WERI-Rb-1 (cell line): ENCODE measurements at places on chromosomes 1 and 21.
A peak's percentile ranks its signal among the peaks of the same experiment; 100 is the strongest.

DNA sequence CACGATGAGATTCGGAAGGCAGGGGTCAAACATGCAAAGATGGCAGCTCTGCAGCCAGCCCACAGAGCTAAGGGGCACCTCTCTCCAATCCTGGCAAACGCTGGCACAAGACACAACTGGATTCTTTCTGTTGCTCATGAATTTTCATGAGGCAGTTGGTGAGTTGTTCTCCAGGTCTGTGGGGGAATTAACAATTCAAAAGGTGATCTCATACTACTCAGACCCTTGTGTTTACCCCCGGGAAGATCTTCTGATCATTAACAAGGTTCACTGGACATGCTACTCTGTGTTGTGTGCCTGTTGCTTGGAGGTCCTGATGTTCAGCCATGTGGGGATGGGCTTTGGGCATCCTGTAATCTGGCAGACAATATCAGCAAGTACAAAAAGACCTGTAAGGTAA is 128.9 kb downstream of the HHAT start:
- DNase-seq = no peak

GRCh38 chr1:55623311-55623710 is 408.1 kb upstream of the USP24 start:
- no peak for DNase-seq

- no peak for DNase-seq
Measured at GRCh38 chr1:150121236-150121862, 28.4 kb upstream of the PLEKHO1 start.

DNA sequence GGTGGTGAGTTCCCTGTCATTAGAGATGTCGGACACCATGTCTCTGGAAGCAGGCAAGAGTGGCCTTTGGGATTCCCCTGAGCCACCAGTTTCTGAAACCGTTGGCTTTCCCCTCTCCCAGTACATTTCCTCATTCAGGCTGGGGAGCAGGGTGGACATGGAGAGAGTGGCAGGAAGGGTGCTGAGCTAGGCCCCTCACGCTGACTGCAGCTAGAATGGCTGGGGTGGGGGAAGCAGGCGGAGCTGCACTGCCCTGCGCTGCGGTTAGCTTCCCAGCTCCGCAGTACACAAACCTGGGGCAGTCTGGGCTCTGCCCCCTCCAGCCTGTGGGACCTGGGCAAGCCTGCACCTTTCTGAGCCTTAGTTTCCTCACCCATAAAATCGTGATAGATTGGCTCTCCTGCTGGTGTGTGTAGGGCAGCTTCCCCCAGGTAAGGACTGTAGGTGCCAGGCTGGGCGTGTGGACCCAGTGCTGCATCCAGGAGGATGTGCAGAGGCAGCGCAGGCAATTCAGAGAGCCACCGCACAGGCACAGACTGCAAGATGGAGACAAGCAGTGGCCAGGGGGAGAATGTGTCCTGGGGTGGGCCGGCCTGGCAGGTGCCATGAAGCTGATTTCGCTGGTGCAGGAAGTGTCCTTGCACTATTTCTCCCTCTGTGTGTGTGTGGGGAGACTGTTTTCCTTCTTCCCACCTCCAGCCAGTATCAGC is 3.0 kb downstream of the PLA2G2F start:
- no peak for DNase-seq

- DNase-seq = no peak
Measured at GRCh38 chr1:59730302-59730701, 84.4 kb upstream of the HOOK1 start.

DNA sequence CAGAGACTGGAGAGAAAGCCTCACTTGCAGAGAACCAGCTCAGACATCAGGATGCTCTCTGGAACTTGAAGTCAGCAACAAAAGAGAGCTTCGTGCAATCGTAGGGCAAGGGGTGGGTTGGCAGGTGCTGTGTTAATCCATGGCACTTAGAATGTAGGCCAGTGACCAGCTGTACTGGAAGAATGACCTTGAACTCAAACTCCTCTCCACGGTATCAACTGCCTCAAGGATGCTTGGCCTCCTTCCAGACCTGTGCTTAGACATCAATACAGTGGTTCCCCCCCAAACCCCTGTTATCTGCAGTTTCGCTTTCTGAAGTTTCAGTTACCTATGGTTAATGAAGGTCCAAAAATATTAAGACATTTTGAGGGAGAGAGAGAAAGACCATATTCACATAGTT is 6.5 kb downstream of the KANK4 start:
- DNase-seq = peak; percentile 41

DNA sequence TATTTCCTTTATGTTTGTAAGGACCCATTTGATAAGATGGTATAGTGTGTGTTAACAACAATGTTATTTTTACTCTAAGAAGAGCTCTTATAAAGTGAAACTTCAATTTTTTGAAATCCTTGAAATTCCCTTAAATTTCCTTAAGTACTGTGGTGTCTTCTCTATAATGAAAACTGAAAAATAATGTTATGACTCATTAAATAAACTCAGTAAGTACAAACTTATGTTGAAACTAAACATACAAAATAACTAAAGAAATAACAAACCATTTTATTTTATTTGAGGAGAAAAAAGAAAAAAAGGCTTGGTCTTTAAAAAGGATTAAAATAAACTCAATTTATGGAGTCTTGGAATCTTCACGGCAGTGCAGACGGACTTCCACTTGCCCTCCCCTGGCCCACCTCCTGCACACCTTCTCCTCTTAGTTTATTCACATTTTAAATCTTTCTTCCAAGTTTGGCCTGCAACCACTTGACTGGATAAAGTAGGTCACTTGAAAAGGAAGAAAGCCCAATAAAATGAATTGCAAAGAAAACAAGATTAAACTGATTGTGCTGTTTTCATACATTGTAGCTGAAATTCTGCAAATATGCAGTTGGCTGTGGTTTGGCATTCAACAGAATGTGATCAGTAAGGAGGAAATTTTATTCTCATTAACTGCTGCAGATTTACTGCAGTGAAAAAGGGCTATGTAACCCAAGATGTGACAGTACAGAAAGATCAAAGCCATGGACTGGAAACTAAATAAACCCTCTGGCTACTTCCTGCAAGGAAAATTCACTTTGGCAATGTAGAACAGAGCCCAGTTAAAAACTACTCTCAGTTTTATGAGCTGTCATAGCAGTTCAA is 48.5 kb upstream of the SCYL3 start:
- no peak for DNase-seq

DNA sequence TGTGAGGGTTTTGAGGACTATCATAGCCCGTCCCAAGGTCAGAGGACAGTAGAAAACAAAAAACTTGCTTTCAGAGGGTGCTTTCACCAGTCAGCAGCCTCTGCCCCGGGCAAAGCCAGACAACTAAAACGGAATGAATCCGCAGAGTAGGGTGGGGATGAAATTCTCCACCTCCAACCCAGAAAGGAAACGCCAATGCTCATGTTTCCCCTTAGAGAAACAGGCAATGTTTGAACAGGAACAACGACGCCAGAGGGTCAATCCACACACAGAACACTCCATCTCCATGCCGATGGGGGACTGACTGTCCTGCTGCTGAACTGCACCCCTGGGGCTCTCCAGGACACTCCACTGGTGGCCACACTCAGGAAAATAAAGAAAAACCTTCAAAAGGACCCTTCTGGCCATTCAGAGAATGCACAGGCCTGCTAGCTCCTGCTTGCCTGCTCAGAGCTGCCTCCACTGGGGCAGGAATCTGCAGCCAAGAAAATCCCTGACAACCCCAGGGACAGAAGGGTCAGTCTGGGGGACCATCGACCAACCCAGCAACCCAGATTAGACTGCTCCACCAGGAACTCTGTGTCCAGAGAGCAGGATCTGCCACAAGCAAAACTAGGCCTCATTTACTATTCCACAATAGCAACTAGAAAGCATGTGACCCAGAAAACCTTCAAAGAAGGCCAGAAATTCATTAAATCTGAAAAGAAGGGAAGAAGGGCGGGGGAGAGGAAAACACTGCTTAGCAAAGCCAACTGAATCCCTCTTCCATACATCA is 116.0 kb downstream of the TOMM20 start:
- no peak for DNase-seq

- no peak for DNase-seq
Measured at GRCh38 chr1:4379451-4380175, 274.8 kb upstream of the AJAP1 start.

GRCh38 chr1:208137193-208137592 is 107.0 kb downstream of the PLXNA2 start:
- DNase-seq = no peak

DNA sequence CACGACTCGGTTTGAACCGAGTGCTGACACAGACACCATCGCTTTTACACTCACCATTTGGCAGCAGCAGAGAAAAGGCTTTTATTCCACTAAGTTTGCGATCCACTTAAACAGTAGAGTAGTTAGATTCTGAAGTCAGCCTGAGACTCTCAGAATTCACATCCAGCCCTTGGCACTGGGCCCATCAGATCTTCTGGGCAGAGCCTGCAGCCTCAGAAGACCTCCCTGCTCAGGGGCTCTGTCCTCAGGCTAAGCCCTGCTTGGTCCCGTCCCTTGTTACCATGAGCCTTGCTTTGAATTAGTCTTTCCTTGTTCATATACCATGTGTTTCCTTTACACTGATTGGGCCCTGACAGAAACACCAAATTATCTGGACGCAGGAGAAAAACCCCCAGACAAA is 41.4 kb upstream of the AJAP1 start:
- DNase-seq = no peak

DNA sequence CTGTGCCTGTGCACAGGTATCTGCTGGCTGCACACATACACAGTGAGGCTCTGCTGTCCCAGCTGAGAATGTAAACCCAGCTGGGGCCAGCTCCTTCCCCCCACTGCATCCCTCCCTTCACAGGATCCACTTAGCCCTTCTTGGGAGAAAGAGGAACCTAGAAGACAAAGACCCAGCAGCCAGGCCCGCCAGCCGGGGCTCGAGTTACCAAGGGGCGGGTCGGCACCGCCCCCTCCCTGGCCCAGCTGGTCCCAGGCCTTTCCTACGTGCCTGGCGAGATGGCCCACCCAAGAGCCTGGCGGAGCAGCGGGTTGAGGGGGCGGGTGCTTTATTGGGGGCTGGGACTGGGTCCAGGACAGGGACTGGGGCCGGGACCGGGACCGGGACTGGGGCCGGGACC is 2.1 kb downstream of the SH3BGRL3 start:
- DNase-seq = no peak

DNA sequence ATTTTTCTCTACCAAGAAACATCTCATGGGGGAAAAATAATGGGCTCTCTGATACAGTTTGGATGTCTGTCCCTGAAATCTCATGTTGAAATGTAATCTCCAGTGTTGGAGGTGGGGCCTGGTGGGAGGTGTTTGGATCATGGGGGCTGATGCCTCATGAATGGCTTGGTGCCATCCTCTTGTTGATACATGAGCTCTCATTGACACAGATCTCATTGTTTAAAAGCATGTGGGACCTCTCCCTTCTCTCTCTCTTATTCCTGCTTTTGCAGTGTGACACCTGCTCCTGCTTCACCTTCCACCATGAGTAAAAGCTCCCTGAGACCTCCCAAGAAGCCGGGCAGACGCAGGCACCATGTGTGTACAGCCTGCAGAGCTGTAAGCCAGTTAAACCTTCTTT is 332.5 kb upstream of the NRIP1 start:
- DNase-seq = no peak

GRCh38 chr1:52574594-52574993 is 21.7 kb upstream of the TUT4 start:
- no peak for DNase-seq

- DNase-seq = no peak
Measured at GRCh38 chr1:66693856-66694255, 58.4 kb upstream of the DYNLT5 start.

- DNase-seq = no peak
Measured at GRCh38 chr21:42189860-42190485, 29.0 kb upstream of the ABCG1 start.

- DNase-seq = no peak
Measured at GRCh38 chr21:35921471-35921870, 138.9 kb downstream of the SETD4 start.

GRCh38 chr1:26069941-26070295 is 2.5 kb upstream of the TRIM63 start:
- no peak for DNase-seq

DNA sequence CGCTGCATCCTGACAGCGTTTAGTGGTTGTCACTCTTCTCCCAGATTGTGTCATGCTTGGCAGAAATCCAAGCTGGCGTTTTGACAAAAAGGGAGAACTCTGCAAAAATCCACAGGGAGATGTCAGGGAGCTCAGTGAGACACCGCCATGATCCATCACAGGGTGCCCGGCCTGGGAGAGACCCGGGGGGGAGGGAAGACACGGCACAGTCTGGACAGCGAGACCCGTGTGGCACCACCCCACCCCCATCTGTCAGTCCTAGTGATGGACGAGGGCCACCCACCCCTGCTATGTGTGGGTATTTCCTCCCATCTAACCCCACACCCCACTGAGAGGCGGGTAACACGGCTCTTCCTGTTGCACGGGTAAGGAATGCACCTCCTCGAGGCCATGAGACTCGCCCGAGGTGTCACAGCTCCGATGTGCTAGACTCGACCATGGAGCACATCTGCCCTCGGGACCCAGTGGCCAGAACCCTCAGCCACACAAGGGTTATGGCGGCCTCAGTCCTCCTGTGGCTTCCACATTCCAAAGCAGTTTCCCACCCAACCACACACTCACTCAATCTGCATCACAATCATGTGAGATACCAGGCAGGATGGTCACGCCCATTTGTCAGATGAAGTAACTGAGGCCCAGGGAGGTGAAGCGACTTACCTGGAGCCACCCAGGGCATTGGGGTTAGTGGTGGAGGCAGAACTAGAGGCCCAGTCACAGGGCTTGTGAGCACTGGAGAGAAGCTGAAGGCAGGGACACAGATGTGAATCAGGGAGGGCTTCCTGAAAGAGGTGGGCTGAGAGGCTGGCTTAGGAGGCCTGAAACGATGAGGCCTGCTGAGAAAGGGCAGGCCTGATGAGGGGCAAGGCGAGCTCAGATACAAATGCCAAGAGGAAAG is 688.5 kb downstream of the MATN1 start:
- DNase-seq = no peak

DNA sequence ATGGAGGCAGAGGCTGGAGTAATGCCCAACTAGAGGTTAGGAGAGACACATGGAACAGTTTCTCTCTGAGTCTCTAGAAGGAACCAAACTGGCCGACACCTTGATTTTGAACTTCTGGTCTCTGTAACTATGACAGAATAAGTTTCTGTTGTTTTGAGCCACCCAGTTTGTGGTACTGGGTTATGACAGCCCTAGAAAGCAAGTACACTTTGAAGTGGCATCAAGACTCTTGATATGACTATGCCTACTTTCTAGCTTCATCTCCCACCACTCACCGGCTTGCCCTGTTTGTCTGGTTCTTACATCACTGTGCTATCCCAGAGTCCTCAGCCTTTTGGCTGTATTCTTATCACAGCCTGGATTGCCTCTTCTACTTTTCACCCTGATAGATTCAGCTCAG is 230.3 kb upstream of the USP24 start:
- no peak for DNase-seq

- no peak for DNase-seq
Measured at GRCh38 chr1:205236526-205236925, 8.8 kb downstream of the TMCC2 start.
